SJSA1 (cell line): ENCODE measurements at places on chromosomes 6 and 20.

DNA sequence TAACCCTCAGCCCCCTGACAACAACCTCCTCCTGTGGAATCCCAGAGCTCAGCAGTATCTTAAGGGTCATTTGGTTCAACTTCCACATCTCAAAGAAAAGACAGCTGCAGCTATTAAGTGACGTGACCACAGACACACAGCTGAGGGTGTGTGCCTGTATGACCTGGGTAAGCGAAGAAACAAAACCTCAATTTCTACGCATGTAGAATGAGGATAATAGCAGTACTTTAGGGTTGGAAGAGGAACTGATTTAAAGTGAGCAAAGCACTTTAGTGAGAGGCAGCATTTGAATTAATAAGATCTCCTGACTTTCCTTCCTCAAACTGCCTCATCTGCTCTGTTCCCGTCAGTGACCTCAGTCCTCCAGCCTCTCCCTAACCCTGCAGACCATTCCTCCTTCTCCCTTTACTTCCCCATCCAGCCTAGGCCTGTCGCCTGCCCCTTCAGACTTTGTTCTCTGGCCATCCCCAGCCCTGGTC lies 6.8 kb upstream of the ARMC2 start:
- DNase-seq: no peak

DNA sequence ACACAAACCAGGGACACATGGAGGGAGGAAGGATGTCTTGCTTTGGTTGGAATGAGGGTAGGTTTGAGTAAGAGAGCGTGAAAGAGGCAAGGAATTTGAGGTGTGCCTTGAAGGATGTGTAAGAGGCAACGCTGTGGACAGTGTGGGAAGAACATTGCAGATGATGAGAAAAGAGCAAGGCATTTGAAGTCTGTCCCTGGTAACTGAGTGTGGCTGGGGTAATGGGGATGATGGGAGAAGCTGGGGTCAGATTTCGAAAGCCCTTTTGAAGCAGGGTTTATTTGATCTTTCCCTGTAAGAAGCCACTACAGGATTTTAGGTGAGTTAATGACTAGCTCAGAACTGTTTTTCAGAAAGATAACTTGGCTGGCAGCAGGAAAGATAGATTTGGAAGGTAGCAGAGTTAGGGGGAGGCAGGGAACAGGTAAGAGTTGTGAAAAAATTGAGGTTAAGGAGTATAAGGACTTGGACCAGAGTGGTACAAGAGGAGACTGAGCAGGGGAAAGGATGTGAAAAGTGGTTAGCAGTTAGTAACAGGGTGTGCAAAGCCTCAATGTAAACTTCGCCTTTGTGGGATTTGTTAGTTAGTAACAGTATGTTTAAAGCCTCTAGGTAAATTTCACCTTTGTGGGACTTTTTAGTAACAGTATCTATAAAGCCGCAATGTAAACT lies 17.7 kb downstream of the UTRN start:
- no peak for DNase-seq

DNA sequence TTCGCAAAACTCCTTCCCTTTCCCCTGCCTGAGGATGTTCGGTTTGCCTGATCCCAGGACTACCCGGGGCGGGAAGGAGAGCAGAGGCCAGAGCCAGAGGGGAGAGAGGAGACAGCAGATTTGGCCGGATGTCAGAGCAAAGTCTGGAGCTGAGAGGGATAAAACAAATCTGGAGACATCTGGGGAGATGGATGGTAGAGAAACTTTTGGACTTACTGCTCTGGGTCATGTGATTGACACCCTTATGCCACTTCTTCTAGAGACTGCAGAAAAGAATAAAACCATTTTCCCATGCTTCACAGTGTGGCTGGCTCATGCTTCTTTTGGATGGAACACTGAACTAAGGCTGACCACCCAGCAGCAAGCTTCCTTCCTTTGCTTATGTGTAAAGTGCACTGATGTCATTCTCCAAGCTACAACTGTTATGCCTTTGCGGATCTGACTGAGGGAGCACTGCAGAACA lies 174.7 kb downstream of the FOXC1 start:
- no peak for DNase-seq

GRCh38 chr20:15882553-15882952 lies 690.7 kb downstream of the KIF16B start:
- no peak for DNase-seq

- DNase-seq: no peak
Observed at GRCh38 chr20:5484346-5484745, 167.6 kb upstream of the PROKR2 start.

GRCh38 chr20:41005361-41005729 lies 23.3 kb upstream of the TOP1 start:
- DNase-seq: peak; percentile 89

- no peak for DNase-seq
Observed at GRCh38 chr6:111922454-111923297, 49.4 kb upstream of the FYN start.

GRCh38 chr6:84314377-84314898 lies 87.0 kb upstream of the CEP162 start:
- no peak for DNase-seq

GRCh38 chr6:136225496-136225895 lies 24.6 kb downstream of the MTFR2 start:
- no peak for DNase-seq

GRCh38 chr6:42929821-42930360 lies 611 bp downstream of the CNPY3 start:
- no peak for DNase-seq

GRCh38 chr6:37284781-37285180 lies 26.8 kb upstream of the TMEM217 start:
- no peak for DNase-seq

- DNase-seq: no peak
Observed at GRCh38 chr6:68256391-68256790, 378.7 kb upstream of the ADGRB3 start.

DNA sequence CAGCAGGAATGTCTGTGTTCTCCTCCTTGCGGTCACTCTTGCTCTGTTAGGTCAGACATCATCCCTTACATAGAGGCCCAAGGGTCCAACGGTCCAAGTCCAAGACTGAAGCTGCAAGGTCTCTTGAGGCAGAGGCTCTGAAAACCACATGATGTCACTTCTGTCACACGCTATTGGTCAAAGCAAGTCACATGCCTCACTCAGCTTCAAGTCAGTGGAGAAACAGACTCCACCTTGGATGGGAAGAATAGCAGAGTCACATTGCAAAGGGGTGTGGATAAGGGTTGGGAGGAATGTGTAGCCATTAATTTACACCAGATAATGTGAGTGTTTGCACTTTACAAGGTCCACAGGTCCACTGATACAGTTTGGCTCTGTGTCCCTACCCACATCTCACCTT lies 17.5 kb downstream of the SLC52A3 start:
- DNase-seq: no peak

DNA sequence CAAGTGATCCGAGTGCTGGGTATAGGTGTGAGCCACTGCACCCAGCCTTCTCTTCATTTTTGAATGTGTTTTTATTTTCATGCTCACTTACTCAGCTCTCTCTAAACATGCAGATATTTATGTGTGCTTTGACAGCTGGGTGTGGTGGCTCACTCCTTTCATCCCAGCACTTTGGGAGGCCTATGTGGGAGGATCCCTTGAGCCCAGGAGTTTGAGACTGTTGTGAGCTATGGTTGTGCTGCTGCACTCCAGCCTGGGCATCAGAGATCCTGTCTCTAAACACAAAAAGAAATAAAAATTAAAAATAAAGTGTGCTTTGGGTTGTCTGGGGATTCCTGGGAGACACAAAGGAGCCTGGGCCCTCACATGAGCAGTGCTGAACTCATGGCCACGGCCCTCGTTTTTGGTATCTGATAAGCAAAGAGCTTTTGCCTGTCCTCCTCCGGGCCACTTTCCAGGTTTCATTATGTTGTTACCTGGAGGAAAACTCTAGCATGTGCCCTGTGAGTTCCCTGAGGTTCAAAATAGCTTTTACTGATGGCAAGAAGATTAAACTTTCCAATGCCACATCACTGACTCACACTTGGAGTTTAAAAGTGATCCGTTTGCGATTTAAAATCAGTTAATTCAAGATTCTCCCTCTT lies 78.5 kb downstream of the CD164 start:
- DNase-seq: peak; percentile 17

GRCh38 chr6:150145427-150145826 lies 2.6 kb downstream of the PPP1R14C start:
- DNase-seq: no peak
